Astrocyte of the hippocampus (primary cell): ENCODE measurements at places on chromosomes 3 and 15.

GRCh38 chr15:88865498-88866099 is 29.7 kb downstream of the HAPLN3 start:
- DNase-seq, result no peak

DNA sequence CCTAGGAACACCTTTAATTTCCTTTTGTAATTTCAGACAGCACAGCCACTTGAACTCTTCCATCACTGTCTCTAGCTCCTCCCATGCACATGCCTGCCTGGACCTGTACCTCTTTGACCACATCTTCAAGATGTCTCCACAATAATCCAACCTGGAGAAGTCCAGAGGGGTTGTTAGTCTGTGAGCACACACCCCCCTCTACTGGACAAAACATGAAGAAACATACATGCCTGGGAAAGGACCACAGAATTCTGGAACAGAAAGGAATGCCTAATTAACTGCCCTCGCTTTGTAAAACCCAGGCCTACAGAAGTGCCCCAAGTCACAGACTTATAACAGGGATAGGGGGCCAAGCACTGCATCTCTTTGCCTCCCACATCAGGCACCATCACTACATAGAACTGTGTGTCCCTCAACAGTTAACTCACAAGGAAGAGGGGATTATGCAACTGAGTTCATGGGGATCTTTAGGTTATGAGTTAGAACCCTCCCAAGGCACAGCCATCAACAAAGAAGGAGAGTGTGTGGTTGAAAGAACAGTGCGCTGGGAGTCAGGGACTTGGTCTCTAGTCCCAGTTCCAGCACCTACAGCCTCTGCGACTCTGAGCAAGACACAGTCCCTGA is 61.7 kb downstream of the FMN1 start:
- DNase-seq, result peak; percentile 83

DNA sequence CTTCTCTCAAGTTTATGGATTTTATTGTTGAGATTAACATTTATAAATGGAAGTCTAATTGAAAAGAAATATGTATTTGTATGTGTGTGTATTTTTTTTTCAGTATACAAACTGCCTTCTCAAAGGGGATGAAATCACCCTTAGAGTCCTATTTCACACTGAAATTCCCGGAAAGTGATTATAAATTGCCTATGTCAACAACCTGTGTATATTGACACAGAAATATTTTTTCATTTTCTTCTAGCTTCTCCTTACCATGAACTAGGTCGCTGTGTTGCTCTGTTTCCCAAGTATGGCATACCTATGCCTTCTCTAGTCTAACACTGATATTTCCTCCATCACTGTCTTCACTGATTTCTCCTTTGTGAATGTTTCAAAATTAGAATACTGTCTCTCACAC is 444.0 kb upstream of the AZI2 start:
- no peak for DNase-seq

DNA sequence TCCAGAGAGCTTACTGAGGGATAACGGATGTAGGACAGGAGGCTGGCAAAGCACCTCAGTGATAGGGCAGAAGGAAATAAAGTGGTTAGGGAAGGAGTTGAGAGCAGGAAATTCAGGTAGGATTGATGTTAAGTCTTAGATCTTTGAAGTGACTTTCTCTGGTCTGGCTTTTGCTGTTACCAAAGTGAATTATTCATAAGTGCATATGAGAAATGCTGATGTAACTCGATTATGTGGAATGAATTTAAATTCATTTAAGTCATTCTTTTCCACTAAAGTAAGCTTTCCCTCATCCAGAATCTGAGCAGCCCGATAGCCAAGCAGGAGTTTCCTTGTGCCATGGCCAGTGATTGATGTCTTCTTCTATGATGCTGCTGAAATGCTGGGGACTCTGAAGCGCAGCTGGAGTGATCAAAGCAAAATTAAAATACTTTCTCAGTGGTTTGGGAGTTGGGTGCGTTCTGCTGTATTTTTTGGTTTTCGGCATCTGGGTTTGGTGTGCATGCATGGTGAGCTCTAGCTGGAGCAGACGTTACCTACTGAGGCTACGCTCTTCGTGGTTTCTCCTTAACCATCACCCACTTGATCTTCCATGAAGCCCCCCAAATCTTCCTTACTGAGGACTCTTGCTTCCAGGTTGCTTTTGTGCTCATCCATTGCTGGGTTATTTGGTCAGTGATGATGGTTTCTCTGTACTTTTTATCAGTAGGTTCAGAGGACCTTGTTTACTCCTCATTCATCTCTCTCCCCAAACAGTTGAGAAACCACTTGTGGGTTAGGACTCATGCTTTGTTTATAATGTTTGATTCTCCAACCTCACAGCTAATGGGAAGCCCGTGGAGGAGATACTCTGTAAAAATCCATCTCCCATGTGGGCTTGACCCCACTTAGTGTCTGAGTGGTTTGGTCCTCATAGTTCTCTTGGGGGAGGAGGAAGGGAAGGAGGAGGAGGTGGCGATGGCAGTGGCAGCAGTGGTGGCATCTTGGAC is 72.5 kb downstream of the IGF1R start:
- DNase-seq, result no peak

GRCh38 chr3:70179111-70179510 is 133.3 kb downstream of the MDFIC2 start:
- no peak for DNase-seq
